H7 (cell line): ENCODE measurements at places on chromosomes 2 and 18. TPM values are rescaled to one million over a fixed set of nuclear protein-coding genes. Genes with fewer than 3 reads are reported as not detected.

KLHL41 gene
- not detected in 2 replicates for total RNA-seq

MAPK4 gene
- total RNA-seq = 2.2 and 2.7 TPM in 2 replicates

EMILIN1 gene
- 5.1 and 5.8 TPM in 2 replicates for total RNA-seq

DSG2 gene
- total RNA-seq = 51.7 and 66.0 TPM in 2 replicates

PSMA8 gene
- total RNA-seq = not detected in 2 replicates

OSBPL6 gene
- total RNA-seq = 8.6 and 9.2 TPM in 2 replicates

PSD4 gene
- 1.5 and 1.9 TPM in 2 replicates for total RNA-seq

POLR1A gene
- 16.3 and 19.9 TPM in 2 replicates for total RNA-seq

MEP1B gene
- not detected in 2 replicates for total RNA-seq

CHRNG gene
- not detected in 2 replicates for total RNA-seq

REG1B gene
- total RNA-seq = not detected in 2 replicates

PHOSPHO2 gene
- total RNA-seq = 2.4 and 3.8 TPM in 2 replicates

RTP5 gene
- not detected in 2 replicates for total RNA-seq

SANBR gene
- total RNA-seq = 7.3 and 7.5 TPM in 2 replicates

ANXA4 gene
- total RNA-seq = 2.8 and 3.0 TPM in 2 replicates

CRACDL gene
- 0.04 and 0.24 TPM in 2 replicates for total RNA-seq

ZSWIM2 gene
- not detected in 2 replicates for total RNA-seq

EFR3B gene
- 3.3 and 3.4 TPM in 2 replicates for total RNA-seq

RPRM gene
- 84.1 and 92.3 TPM in 2 replicates for total RNA-seq

ECEL1 gene
- total RNA-seq = 12.5 and 17.2 TPM in 2 replicates

NTSR2 gene
- total RNA-seq = not detected in 2 replicates
